ENCODE measurements at places on chromosomes 7 and 10.

DNA sequence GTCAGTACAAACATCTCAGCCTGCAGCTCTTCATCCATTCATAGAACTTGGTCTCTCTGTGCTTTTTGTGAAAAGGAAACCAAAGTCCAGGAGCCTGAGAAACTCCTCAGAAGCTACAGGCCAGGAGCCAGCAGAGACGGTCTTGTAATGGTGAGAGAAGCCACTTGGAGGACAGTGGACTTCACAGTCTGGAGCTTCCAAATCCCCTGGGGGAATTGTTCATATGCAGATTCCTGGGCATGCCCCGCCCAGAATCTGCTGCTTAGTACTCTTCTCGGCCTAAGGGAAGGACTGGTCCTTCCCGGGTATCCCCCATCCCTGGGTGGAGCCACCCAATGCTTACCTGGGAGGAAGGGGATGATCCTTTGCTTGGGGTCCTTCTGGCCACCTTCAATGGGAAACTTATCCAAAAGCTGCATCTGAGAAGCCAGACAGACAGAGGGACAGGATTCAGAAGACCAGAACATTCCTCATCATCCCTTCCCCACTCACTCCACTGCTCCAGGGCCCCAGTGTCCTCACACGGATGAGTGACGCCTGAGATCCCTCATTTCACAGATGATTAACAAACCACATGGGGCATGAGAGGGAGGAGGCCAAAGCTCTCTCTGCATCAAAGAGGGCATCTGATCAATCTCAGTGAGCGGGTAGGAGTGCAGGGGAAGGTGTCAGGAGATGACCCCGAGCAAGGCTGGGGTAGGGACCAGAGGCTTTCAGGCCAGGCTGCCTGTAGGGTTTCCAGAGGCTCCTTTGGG is 88.4 kb downstream of the SH3PXD2A start:
- no peak for DNase-seq

GRCh38 chr7:94492601-94493000 is 17.0 kb upstream of the CASD1 start:
- no peak for DNase-seq

DNA sequence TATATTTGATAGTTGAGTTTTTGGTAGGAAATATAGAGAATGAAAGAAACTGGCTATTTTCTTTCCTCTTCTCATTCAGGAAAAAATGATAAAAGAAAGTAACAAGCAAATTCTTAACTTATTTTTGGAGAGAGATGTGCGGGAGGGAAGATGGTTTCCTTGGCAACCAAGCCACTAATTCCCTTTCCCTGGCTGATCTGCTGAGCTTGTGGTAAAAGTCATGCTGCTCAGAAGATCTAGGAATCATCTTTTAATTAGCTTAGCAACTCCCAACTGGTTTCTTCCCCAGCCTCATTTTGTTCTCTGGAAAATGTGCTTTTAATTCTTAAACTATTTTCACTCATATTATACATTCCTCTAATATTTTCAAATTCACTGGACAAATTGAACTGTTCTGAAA is 11.8 kb downstream of the UROS start:
- DNase-seq = no peak

- no peak for DNase-seq
These were observed 29.5 kb upstream of the PFKFB3 start for GRCh38 chr10:6173203-6173602.

DNA sequence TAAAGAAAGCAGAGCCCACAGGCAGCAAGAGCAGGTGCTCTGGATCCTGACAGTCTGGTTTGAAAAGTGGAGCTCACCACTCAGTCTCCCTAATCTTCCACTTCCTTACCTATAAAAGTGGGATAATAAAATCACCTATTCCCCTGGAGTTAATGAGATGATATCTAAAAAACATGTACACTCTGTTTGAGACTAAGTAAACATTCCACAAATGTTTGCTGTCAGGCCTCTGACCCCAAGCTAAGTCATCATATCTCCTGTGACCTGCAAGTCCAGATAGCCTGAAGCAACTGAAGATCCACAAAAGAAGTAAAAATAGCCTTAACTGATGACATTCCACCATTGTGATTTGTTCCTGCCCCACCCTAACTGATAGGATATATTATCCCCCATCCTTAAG is 1324.5 kb downstream of the XPNPEP1 start:
- DNase-seq = no peak

DNA sequence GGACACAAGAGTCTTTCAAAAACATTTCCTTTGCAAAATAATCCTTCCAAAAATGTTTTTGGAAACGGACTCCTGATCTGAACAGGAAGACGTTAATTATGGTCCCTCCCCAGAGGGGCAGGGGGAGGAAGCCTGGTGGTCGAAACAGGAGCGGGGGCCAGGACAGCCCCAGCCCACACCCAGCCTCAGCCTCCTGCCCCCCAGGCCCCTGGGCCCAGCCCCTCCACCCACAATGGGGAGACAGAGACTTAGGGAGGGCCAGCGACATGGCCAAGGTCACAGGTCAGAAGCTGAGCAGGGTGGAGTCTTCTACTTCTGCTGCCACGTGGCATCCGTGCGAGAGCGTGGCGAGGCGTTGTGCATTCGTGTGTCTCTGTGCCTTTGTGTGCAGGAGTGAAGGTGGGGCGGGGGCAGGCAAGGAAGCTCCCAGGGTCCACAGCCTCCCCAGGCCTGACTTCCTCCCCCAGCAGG is 14.0 kb upstream of the GRIFIN start:
- DNase-seq = no peak

- no peak for DNase-seq
These were observed 35.3 kb downstream of the SLC16A9 start for GRCh38 chr10:59674215-59674836.

DNA sequence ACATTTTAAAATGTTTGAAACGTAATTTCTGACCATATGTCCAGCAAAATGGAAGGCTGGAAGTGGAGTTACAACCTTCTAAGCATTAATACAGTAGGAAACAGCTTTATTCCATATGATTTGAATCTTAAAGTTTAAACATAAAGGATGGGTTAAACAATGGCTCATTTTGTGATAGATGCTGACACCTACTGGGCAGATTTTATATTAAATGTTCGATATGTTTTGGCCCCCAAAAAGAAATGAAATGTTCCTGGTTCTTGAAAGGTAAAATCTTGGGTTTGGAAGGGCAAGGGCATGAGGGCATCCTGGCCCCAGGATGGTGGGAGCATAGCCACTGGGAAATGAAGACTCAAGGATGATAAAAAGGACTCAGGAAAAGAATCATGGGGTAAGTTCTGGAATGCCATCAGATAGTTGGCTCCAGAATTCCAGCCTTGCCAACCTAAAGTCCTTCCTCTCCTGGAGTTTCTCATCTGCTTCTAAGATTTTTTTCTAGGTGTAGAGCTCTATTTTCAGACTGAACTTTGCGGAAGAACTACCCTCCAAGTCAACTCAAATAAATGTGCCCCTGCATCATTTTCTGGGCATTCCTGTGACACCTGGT is 34.6 kb upstream of the SLC35G1 start:
- DNase-seq = no peak

DNA sequence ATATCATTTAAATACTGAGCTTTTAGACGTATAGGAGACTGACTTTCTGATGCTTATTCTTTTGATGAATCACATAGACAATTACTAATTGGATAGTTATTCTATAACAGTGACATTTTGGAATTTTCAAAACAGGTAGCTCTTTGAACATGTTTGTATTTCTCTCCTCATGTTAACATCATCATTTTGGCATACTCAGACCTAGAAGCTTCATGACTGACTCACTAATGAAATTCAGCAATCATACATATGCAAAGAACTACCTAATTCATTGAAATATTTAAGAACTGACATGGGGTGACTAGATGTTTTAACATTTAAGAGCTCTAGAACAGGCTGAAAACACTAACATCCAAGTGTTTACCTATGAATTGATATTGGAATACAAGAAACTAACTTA is 192.3 kb downstream of the VTI1A start:
- no peak for DNase-seq

DNA sequence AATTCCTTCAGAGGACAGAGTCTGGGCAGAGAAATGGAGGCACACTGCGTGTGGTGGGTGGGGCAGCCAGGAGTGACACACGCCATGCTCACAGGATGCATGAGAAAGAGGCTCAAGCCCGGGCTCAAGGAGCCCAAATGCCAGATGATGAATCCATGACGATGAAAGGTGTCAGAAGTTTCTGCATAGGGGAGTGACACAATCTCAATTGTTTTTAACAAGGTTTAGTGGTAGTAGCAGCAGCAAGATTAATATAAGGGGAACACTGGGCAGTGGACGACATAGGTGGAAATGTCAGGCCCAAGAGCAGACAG is 126.1 kb downstream of the TNS3 start:
- DNase-seq = no peak

DNA sequence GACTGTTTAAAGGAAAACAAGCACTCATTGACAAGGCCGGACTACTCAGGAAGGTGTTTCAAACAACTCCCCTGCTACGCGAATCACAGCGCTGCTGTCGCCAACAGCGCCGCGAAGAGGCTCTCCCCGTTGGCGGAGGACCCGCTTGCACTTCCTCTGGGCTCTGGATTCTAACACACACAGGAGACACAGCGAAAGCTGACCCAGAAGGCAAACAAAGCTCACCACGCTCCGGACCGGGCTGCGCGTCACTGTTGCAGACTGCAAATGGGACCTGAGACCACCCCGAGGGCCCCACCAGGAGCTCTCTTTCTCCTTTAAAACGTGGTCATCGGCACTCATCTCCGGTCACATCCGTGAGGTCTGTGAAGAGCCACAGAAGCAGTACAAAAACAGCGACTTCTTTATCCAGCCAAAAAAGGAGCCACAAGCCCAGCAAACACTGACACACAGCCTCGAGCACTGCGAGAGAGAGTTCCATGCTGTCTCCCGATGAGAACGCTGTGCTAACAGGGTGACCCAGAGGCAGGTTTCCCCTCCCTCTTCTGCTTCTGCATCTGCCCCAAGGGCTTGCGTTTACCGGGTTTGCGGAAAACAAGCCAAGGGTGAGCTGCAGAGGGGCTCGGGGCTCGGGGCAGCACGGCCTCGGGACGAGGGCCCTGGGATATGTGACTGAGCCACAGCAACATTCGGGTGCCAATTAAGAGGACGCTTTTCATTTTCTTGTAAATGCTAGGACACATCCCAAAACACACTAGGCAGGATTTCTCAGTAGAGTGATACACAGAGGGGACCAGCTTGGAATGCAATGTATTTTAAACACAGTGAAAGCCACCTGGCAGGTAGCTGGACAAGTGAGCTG is 41.3 kb downstream of the AMZ1 start:
- no peak for DNase-seq

DNA sequence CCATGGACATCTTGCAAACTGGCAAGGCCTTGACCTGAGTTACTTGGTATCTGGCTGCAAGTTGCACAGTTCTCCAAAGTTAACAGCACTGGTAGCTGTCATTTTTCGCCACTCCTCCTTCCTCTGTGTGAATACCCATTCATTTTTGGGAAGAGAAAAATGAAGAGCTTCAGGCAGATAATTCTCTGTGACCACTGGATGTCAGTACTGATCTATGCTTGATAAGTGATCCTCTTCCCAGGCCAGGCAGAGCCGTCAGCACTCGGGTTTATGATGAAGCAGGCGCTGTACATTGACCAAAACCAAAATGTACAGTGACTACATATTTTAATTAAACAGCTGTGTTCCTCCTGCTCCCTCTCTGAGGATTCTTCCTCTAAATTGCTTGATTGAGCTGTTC is 55.9 kb upstream of the PDZD8 start:
- no peak for DNase-seq

DNA sequence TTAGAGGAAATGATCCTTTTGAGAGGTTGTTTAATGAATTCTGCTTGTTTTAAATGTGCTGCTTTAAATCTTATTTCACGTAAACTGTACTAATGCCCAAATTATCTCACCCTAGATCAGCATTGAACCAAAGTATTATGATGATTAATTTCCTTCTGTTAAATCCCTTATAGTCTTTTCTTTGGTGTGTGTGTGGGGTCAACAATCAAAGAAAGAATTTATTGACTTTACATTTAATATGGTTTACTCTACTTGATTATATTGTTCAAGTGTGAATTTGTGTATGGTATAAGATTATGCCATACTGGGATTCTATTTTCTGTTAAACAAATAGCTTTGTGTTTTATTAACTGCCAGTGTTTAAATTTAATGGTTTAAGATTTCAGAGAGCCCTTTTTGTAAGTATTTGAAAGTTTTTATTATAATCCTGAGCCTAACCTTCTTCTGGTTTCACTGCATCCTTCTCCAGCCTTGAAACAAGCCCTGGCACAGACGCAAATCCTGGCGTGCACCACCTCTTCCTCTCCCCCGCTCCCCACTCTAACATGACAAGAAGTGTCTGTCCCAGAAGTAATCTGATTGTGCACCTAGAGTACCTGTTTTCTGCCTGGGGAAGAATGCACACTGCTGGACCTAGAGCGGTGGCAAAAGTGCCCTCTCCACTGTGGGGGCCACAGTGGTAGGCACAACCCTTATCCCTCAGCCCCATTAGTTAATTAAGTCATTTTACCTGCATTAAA is 70.6 kb downstream of the KAT6B start:
- no peak for DNase-seq

- no peak for DNase-seq
These were observed 72.2 kb upstream of the NUPR2 start for GRCh38 chr7:56188376-56188775.

DNA sequence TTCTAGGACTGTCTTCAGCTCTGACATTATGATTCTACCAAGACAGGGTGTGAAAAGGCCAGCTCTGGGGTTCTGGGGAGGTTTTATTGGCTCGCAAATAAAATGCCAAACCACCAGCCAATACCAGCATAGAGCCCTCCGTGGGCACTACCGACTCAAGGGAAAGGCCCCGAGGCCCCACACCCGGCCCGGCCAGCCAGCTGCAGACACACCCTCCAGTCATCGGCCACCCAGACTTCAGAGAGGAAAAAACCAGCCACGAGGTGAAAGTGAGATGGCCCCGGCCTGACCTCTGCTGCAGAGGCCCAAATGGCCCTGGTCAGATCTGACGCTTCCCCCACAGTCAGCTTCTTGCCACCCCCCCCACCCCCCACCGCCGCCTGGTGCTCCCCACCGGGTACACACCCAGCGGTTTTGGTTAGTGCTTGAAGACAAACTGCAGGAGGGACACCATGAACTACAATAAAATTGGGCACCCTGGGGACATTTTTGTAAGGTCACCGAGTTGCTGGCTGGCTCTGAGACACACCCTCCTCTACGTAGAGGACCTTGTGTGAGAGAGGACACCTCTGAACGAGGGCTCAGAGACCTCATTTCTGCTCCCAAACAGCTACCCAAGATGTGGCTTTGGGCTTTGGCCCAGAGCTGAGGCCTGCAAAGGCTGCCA is 79.9 kb downstream of the PRKAG2 start:
- no peak for DNase-seq

DNA sequence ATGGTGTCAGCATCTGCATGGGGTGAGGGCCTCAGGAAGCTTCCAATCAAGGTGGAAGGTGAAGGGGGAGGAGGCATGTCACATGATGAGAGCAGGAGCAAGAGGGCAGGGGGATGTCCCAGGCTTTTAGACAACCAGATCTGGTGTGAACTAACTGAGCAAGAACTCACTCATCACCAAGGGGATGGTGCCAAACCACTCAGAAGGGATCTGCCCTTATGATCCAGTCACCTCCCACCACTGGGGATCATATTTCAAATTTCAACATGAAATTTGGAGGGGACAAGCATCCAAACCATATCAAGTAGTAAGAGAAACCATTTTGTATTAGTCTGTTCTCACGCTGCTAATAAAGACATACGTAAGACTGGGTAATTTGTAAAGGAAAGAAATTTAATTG is 33.6 kb downstream of the THNSL1 start:
- no peak for DNase-seq
